Activated naive CD4-positive, alpha-beta T cell treated with Interleukin-2 at 50 U/mL for 16 hours (primary cell): ENCODE measurements at places on chromosomes 3 and 15.

DNA sequence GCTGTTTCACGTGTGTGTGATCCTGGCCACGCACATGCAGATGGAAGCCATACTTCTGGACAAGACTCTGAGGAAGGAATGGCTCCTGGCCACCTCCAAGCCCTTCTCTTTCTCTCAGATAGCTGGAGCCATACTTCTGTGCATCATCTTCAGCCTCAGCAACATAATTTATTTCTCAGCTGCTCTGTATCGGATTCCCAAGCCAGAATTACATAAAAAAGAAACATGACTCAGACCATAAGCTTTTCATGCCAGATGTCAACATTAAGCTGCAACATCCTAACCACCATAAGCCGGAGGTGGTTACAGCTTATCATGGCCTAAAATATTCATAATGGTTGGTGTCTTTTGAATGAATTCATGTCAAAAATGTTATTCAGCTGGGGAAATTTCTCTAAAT is 10.6 kb upstream of the KIF23 start:
- DNase-seq: no peak

- DNase-seq: no peak
Measured at GRCh38 chr3:23112491-23112890, 90.6 kb upstream of the UBE2E2 start.

GRCh38 chr15:92069308-92070250 is 216.1 kb downstream of the SLCO3A1 start:
- DNase-seq: peak; percentile 62

DNA sequence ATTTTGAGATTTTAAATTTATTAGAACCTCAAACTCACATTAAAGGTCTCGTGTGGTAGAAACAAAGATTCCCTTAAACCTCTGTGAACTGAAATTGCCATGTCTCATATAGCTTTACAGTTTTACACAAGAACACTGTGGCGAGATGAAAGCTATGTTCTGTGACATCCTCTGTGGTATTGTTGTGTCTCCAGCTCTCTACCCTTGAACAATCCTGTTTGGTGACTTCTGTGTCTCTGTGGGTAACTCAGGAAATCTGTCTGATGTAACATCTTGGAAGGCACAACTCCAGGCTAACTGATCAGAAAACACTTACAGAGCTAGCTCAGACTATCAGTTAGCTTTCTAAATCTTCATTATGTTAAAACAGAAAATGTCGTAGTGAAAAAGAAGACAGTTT is 318.8 kb upstream of the GBE1 start:
- no peak for DNase-seq

DNA sequence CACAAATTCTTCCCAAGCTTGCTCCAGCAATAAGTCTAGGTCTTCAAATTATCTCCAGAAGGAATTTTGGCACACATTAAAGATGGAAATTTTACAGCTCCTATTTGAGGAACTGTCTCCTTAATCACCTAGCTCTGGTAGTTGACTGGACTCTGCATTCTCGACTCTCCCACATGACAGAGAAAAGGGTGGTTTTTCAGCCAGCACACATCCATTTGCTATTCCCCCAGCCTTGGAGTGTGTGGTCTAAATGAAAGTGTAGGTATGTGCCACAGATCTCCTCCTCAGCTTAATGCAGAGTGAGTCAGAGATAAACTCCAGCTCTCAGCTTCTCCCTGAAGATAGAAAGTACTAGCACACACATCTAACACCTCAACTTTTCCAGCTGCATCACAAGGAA is 62.2 kb upstream of the ALCAM start:
- no peak for DNase-seq

GRCh38 chr15:91491101-91491950 is 362.2 kb upstream of the SLCO3A1 start:
- no peak for DNase-seq

DNA sequence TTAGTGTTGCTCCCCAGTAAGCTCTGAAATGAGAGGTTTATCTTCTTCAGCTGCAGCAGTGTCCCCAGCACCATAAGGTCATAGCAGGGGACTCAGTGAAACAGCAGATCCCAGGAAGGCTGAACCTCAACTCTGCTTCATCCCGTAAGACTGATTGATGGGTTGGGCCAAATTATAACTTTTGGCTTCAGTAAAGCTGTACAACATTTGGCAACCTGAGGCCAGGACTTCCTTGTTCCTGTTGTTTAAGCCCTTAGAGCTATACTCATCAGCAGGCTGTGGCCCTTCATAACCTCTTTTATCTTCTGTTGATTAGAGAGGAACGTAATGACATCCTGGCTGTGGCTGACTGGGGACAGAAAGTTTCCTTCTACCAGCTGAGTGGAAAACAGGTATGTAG is 29.0 kb downstream of the IFT122 start:
- DNase-seq: no peak

DNA sequence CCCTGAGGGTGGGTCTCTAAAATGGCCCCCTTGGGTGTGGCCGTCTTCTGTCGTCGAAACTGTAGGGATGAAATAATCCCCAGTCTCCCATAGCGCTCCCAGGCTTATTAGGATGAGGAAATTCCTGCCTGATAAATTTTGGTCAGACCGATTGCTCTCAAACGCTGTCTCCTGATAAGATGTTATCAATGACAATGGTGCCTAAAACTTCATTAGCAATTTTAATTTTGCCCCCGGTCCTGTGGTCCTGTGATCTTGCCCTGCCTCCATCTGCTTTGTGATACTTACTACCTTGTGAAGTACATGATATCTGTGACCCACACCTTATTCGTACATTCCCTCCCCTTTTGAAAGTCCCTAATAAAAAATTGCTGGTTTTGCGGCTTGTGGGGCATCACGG is 5.1 kb upstream of the RAB7A start:
- DNase-seq: no peak

DNA sequence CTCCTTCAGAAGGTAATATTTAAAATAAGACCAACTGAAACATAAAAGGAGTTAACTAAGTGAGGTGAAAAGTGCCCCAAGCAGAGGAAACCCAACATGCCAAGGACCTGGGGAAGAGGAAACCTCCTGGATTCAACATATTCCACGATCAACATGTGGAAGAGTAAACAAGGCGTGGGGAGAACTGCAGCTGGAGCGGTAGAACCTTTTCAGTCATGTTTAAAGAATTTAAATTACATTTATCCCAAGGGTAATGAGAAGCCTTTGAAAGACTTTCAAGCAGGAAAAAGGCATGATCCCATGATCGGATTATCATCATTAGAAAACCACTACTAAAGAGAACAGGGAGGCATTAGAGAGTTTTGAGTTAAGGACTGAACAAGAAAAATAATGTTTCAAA is 330.7 kb downstream of the FHIT start:
- DNase-seq: no peak

GRCh38 chr3:159776779-159777178 is 211.9 kb upstream of the IL12A start:
- no peak for DNase-seq

DNA sequence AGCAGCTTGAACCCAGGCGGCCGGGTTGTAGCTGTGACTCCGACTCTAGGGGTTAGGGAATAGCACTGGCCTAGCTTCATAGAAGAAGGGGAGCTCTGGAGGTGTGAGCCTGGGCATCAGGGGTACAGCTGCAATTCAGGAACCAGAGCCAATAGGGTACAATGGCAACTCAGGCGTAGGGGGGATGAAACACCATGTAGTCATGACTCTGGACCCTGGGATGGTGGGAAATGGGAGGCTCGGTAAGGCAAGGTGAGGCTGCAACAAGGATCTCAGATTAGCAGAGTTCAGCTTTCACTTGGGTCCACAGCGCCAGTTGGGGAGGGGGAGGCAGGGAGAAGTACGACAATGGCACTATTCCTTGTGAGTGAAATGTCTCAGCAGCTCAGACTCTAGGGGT is 210.2 kb upstream of the LYSMD4 start:
- DNase-seq: no peak
